Right cardiac atrium (tissue), 5 donors: ENCODE measurements at places on chromosomes 3 and 15.

- no peak for DNase-seq
Observed at GRCh38 chr3:43859766-43860165, 169.0 kb downstream of the ABHD5 start.

GRCh38 chr15:74315626-74316025 is 51.8 kb downstream of the CYP11A1 start:
- DNase-seq = no peak

GRCh38 chr15:65326117-65326526 is 21.6 kb downstream of the RNU5B-1 start:
- DNase-seq = peak; percentile 77

DNA sequence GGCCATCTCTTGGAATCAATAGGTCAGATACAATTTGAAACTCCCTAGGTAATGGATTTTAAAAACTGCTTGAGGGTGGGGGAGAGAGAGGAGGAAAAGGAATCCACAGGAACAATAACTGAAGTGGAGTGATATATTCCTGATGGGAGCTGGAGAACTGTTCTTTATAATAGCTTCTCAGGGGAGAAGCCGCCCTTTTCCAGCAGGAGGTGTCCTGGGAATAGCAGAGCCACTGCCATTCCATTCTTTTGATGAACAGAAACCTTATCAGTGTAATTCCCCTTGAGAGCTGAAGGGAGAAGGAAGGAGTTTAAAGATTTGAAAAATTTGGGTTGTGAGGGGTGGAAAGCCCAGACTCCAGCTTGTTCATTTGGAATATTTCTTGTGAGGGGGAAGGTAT is 504.9 kb upstream of the DPH6 start:
- no peak for DNase-seq

- DNase-seq = no peak
Observed at GRCh38 chr3:57383406-57383805, 90.9 kb upstream of the ASB14 start.

GRCh38 chr15:80849308-80849707 is 70.1 kb downstream of the CEMIP start:
- no peak for DNase-seq

- no peak for DNase-seq
Observed at GRCh38 chr3:141411251-141411771, 43.0 kb downstream of the ZBTB38 start.

GRCh38 chr3:191944835-191945234 is 483.9 kb downstream of the PYDC2 start:
- DNase-seq = no peak

GRCh38 chr3:190224863-190225692 is 97.2 kb downstream of the CLDN1 start:
- no peak for DNase-seq

DNA sequence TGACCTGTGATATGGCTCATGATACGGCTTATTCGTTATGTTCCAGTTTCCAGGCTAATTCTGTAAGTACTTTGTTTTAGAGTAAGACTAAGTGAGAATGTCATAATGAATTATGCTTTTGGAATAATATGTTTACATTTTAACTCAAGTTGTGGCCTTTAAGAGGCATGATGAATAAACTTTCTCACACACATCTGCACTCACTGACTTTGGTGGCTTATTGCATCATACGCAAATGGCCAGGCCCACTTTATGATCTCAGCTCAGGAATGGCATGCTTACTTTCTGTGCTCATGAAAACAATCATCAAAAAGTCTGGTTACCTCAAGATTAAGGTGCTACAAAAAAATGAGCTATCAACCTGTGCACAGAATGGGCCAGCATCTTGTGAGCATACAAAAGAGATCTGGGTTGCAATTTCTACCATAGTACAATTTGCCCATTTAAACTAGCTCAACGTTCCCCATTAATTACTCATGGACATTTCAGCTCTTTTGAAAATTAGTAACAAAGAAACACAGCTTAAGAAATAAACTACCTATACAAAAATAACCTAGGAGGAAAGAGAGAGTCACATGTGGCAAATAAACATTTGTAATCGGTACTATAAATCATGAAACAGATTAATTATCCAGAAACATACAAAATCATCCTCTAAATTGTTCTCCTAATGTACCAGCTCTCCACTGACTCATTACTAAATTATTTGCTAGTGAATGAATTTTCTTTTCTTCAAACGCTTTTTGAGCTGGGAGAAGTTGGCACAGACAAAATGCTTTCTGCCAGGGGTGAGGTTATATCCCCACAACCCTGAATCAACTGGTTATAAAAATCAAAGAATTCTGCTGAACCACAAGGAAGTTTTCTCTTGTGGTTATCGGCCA is 439.0 kb upstream of the ADAMTS9 start:
- no peak for DNase-seq

DNA sequence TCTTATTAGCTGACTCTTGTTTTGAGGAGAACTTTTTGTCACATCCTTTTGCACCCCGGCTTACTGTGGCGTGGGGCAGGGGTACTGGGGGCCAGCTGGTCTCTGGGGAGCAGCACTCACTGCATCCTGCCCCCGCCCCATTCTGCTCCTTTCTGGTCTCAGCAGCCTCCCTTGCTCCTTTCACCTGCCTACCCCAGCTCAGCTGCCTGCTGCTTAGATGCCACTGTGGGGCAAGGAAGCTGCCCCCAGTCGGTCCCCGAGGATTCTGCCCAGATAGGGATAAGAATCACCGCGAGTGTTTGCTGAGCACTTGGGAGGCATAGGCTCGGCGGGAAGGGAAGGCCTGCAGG is 32.0 kb downstream of the APBA2 start:
- no peak for DNase-seq

DNA sequence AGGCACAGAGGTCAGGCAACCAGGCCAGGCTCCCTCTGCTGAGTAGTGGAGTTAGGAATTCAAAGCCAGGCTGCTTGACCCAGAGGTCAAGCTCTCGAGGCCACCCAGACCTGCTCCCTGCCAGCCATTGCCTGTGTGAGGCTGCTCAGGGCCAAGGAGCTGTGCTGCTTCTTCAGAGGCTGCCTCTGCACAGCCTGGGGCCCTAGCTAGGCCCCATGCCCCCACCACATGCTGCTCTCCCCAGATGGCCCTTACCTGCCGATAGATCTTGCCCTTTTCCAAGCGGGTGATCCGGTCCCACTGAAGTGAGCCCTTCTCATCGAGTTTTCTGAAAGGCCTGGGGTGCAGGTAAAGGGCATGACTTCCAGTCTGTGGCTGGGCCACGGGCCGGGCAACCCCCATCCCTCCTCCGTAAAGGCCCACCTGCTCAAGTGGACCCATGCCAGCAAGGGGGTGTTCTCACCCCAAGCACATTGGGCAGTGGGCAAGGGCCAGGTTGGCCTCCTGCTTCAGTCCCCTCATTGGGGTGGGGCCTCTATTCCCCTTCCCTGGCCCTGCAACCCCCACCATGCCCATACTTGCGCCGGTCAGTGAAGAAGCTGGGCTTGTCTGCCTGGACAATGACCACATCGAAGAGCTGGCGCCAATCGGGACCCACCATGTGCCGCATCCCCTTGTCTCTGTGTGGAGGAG is 6.5 kb downstream of the NT5DC2 start:
- DNase-seq = peak; percentile 55

DNA sequence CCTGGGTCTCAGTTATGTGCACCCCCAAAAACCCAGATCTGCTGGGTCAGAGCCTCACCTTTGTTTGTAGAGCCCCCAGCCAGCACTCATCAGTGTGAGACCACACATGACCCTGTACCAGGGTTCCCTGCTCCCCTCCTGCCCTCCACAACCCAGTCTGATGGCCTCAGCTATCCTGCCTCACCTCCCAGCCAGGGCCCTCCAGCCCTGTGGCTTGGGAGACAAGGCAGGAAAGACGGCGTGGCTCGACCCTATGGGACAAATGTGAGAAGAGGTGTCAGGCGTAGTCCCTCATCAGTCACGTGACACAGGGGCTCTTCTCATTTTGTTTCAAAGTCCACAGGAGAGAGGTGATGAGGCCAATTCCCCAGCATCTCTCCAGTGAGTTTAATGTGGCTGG is 28.3 kb upstream of the PRR23E start:
- no peak for DNase-seq

DNA sequence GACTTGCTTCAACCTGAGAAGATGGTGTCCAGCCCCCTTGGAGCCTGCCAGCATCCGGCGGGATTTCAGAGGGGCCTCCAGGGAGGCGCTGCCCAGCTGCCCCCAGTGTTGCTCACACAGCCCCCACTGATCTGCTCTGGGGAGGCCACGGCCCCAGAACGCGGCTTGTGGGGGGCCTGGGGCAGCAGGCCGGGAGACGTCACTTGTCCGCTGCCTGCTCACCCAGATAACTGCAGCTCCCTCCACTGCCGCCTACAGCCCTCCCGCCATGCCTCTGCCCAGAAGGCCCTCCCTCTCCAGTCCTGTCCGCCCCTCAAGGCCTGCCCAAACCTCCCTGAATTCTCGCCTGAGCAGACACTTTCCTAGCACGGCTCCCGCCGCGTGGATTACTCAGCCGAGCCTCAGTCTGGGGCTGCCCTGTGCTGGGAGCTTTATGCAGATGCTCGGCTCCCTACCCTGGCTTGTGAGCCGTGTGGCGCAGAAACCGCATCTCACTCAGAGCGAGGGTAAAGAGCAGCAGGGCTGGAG is 17.2 kb upstream of the ADIPOQ start:
- peak; percentile 48 for DNase-seq

DNA sequence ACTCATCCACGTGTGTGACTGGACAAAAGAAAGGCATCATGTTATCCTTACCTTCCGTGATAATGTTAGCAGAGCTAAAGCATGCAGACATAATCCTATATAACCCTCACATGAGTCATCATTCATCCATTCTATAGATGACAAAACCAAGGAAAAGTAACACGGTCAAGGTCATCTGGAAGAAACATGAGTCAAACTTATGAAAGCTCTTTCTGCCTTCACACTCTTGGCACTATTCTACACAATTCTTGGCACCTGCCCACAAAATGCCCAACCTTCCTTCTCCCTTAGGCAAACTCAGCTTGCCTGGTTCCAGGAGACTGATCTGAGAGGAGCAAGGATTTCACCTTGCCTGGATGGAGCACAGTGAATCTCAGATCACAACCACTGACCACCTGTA is 66.9 kb downstream of the PRICKLE2 start:
- no peak for DNase-seq

DNA sequence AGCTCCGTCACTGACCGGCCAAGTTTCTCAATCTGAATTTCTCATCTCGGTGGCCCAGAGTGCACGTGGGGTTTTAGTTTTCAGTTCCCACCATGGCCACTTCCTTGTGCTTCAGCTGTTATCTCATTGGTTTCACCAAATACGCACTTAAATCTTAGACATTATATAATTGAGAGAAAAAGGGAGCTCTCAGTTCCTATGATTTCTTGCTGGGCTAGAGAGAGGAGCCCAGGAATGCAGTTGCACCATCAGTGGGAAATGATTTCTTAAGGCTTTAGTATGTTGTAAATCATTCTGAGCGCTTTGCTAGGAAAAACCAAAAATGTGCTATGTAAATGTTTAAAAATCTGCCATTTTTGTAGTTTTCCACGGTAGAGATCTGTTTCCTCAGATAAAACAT is 53.2 kb downstream of the OXNAD1 start:
- no peak for DNase-seq

DNA sequence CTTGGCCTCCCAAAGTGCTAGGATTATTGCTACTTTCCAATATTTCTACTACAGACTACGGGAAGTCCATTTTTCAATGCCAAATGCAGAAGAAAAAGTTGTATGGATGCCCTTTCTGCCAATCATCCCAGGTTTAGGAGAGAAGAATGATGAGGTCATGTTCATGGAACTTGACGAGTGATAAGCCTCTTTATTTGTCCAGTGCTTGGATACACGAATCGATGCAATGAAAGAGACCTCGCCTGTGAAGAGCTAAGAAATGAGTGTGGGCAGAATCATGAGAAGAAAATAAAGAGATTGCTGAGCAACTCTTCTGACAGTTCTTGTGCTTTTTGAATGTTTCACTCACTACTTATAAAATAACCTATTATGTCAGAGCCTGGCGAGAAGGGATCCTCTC is 996 bp upstream of the SLC28A1 start:
- no peak for DNase-seq

DNA sequence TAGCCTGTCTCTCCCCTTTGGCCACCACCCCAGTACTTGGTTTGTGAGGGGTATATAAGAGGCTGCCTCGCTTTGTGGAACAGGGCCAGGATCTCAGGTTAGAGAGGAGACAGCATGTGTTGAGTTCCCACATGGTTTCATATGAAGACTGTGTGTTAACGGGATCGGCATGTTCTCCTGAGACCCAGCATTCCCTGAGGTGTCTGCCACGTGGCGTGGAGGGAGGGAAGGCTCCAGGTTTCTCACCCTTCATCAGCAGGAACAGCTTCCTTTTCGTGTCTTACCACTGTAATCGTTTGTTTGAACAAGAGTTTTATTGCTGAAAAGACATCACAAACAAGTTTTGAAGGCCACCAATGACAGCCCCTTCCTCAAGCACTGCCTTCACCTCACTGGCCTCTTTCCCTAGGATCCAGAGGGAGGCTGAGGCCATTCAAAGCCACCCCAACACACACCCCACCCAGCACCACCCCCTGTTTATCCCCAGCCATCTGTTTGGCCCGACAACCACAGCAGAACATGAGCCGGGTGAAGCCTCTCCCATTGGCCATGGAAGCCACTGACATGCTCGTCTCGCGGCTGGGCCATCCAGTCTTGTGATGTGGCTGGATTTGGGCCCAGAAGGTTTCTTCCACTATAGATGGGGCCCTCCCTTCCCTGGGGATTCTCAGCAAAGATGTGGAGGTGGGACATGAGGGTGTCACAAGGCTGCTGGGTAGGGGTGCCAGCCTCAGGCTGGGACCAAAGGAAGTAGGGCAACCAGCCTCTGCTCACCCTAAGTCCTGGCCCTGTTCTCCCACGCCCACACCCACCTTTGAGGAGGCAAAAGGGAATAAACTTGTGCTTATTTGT is 10.0 kb downstream of the BHLHE40 start:
- DNase-seq = peak; percentile 79
